ENCODE measurements at places on chromosomes 7 and 10. TPM values are rescaled to one million over a fixed set of nuclear protein-coding genes. Genes with fewer than 3 reads are reported as not detected.
A peak's percentile ranks its signal among the peaks of the same experiment; 100 is the strongest.

DNA sequence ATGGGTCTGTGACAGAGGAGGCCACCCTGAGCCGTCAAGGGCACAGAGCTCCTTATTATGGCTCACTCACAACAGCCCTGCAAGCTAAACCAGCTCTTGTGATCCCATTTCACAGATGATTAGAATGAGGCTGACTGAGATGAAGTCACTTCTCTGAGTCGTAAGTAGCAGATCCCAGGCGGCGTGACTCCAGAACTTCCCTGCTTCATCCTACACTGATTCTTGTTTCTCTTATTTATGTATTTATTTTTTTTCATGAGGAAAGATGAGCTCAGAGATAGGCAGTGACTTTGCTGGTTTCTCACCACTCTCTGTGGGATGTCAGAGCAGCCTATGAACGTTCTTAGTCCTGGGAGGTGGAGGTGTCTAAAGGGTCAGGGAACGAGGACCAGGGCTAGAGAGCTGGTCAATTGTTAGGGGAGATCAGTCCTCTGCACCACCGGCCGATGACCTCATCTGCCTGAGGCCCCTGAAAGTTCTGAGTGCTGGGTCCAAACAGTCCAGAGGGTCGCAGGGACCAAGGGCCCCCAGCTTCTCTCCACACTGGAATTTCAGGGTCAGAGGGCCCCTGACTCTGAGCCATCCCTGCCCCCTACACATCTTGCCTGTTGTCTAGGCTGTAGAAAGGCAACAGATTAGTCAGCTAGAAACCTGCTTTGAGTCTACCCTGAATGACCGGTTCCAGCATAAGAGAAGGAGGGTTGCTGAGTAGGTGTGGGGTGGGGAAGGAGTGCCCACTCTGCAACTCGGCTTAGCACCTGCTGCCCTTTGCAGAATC, 17.9 kb downstream of the CLRN3 start:
- no peak for DNase-seq

- peak; percentile 90 for DNase-seq
These were observed at the start of gene IDI1 for GRCh38 chr10:1048732-1049424. Gene IDI1, minus strand, starts transcription at chr10:1049119. Its CDS starts 116 bp downstream, at chr10:1049003.

DNA sequence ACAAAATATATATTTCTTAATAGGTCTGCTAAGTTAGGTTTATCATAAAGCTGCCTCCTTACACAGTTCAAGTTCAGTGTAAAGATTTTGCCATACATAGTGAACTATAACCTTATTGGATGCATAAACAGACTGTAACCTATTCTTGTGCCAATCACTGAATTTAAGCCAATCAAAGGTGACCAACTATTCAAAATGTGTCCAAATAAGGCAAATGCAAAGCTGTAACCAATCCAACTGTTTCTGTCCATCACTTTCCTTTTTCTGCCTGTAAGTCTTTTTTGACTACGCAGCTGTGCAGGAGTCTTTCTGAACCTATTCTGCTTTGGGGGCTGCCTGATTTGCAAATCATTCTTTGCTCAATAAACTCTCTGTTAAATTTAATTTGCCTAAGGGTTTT, 11.6 kb upstream of the DNMBP start:
- no peak for DNase-seq

GRCh38 chr7:120729245-120729644, 128.7 kb downstream of the TSPAN12 start:
- no peak for DNase-seq

- DNase-seq, result no peak
These were observed 227.2 kb upstream of the FAM3C start for GRCh38 chr7:121623130-121623872.

DNA sequence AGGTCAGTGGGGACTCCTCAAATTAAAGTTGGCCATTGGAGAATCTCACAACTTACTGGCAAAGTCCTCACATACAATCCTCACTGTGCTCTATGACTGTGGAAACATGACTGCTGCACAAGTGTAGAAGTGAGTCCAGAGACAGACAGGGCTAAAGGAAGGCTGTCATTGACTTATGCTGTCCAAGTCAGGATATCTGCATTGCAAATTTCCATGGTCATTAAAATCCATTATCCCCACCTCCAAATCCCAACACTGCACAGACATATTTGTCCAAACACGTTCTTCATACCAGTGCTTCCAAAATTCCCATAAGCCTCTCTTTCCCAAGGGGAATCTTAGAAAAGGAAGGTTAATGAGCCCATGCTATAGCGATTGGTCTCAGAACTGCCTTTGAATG, 396.8 kb upstream of the ANKRD30A start:
- DNase-seq, result no peak

DNA sequence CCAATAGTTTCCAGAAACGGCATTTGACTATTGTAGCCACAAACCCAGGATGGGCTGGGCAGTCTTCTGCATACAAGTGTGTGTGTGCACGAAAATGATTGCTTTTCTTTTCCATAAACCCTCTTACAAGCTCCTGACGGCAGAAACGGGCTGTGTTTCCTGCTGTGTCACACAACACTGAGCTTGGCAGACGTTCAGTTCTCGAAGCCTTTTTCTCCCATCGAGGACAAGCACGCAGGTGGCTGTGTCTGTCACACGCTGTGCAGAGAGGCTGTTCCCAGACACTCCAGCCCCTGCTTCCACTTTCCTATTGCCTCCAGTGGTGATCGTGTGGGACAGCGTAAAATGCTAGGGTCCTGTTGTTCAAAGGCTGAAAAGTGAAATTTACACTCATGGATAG, 32.1 kb downstream of the RBAK start:
- no peak for DNase-seq

Gene LIPN
- total RNA-seq, result not detected

DNA sequence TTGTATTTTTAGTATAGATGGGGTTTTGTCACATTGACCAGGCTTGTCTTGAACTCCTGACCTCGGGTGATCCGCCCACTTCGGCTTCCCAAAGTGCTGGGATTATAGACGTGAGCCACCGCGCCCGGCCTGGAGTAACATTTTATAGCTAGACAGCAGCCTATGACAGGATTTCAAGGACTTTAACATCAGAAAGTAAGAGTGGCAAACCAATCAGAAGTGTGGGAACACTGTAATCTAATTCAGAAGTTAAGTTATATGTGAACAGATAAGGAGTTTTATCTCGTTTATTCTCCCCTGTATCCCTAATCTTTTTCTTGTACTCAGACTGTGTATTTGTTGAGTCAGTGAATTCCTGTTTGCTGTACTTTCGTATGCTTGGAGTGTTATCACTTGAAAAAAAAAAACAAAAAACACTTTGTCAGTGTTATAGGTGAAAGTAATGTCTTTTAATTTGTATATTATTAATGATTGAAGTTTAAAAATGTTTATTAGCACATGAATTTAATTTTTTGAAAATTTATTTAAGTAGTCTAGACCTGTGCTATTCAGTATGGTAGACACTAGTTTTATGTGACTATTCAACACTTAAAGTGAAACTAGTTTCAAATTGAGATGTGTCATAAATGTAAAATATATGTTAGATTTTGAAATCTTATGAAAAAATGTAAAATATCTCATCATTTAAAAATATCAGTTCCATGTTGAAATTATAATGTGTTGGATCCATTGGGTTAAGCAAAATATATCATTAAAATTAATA, 38.6 kb downstream of the RSBN1L start:
- no peak for DNase-seq

DNA sequence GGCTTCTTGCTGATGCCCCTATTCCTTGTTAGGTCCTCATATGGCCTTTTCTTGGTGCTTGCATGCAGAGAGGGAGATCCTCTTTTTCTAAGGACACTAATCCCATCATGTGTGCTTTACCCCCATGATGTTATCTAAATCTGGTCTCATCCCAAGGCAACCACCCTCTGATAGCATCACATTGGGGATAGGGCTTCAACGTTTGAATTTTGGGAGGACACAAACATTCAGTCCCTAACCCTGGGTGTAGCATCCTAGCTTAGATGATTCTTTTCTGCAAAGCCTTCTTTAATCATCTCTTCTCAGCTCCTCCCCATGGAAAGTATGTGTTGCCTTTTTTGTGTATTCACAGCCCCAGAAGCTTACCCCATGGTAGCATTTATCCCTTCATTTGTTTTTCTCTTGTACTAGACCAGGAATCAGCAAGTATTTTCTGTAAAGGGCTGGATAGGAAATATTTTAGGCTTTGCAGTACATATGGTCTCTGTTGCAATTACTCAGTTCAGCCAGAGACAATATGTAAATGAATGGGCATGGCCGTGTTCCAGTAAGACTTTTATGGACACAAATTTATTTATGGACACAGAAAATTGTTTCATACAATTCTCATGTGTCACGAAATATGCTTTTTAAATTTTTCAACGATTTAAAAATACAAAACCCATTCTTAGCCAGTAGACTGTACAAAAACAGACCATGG, 101.5 kb upstream of the CSTF2T start:
- DNase-seq, result no peak

GRCh38 chr10:112562122-112562521, 115.1 kb downstream of the VTI1A start:
- no peak for DNase-seq

Gene RTKN2
- total RNA-seq, result 6.7 TPM

Gene SPACDR
- total RNA-seq, result not detected

GRCh38 chr10:63464402-63465292, 1.1 kb downstream of the JMJD1C start:
- no peak for DNase-seq

Gene TEX36
- total RNA-seq, result not detected

- no peak for DNase-seq
These were observed 28.8 kb upstream of the ZNF488 start for GRCh38 chr10:47412869-47413268.

Gene CTTNBP2
- total RNA-seq, result 5.3 TPM

Gene IL15RA
- total RNA-seq, result 23.6 TPM

DNA sequence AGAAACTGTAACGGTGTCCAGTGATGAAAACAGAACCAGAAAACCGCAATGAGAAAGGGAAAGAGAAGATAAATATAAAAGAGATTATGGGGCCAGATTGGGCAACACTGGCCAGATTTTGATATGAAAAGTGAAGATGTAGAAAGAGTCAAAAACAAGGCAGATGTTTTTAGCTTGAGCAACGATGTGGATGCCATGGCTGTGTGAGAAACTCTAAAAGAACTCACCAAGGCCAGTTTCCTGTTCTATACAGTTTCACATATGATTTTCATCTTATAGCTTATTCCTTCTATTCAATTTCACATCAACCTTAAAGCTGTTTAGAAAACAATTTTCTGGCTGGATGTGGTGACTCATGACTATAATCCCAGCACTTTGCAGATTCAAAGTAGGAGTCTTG, 36.3 kb downstream of the CSTF2T start:
- DNase-seq, result no peak

- no peak for DNase-seq
These were observed 20.5 kb upstream of the CFAP46 start for GRCh38 chr10:132962623-132963429.

DNA sequence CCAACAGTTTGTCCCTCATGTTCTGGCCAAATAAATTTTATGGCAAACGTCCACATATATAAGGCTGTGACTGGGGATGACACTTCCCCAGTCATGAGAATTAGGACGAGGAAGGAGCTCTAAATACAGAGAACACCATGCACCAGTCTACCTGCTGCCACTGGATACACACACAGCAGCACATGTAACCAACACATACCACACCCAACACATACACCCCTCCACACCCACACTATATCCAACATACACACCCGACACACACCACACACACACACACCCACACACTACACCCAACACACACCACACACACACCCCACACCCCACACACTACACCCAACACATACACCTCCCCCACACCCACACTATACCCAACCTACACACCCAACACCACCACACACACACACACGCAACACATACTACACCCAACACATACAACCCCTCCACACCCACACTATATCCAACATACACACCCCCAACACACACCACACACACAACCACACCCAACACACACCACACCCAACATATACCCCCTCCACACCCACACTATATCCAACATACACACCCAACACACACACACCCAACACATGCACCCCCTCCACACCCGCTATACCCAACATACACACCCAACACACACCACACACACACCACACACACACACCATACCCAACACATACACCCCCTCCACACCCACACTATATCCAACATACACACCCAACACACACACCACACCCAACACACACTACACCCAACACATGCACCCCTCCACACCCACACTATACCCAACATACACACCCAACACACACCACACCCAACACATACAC, 74.1 kb downstream of the HIPK2 start:
- DNase-seq, result no peak

DNA sequence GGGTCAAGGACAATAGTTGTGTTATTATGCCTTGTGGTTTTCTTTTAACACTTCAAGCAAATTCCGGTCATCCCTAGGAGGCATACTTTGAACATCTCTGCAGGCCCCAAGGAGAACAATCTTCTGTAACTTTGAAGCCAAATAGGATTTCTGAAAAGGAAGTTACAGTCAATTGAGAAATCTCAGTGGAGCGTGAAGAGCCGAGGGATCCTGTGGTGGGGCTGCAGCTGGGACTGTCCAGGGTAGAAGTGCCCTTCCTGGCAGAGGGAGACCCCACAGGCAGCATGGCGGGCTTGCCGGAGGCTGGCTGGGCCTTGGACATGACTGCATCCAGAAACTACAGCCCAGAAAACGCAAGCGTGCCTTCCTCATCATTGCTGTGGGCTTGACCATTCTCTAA, 179.7 kb downstream of the PTPN20 start:
- DNase-seq, result no peak

Gene ITGB1
- total RNA-seq, result 2,227 TPM

Gene SPDYE6
- total RNA-seq, result not detected

Gene MTPN
- 124 TPM for total RNA-seq

Gene RBP4
- not detected for total RNA-seq

Gene ZPBP
- total RNA-seq, result 0.13 TPM

Gene CCDC126
- total RNA-seq, result 18.0 TPM

Gene ECHS1
- total RNA-seq, result 106 TPM

DNA sequence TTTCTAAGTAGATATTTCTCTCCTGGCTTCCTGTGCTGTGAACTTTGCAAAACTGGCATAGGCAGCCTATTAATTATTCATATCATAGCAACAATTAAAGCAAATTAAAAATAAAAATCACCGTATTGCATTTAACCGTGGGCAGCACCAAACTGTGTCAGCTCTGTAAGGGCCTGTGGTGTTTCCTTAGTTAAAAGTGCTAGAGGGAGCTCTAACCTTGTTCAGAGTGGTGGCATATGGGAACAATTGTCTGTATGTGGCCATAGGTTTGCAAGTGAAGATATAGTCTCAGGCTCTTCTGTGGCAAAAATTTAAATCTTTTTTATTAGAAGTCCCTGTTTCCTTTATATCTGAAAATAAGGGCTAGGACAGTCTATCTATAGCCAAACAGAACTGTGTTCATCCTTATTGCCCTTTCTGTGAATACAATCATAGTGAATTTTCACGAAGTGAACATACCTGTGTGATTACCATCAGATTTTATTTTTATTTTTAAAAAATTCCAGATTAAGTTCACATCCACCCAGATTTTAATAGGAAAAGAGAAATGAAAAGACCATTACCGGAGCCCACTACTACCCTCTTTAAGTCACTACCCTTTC, 92.6 kb downstream of the POLL start:
- no peak for DNase-seq

Gene C7orf33
- total RNA-seq, result not detected

Gene KCND2
- total RNA-seq, result 0.27 TPM

Gene CTAGE6
- total RNA-seq, result not detected

- DNase-seq, result no peak
These were observed 97.0 kb downstream of the ANKRD61 start for GRCh38 chr7:6128205-6128604.

GRCh38 chr10:104351061-104351702, 2.5 kb upstream of the CFAP58 start:
- DNase-seq, result no peak

Gene IGF2BP3
- 44.0 TPM for total RNA-seq

Gene OR2A12
- not detected for total RNA-seq

All from kidney epithelial cell (primary cell).